ENCODE measurements at places on chromosomes 12 and 14.

GRCh38 chr14:104137297-104138097 lies 890 bp upstream of the KIF26A start:
- DNase-seq: no peak

GRCh38 chr12:115597157-115597712 lies 680.3 kb downstream of the MED13L start:
- DNase-seq: no peak

DNA sequence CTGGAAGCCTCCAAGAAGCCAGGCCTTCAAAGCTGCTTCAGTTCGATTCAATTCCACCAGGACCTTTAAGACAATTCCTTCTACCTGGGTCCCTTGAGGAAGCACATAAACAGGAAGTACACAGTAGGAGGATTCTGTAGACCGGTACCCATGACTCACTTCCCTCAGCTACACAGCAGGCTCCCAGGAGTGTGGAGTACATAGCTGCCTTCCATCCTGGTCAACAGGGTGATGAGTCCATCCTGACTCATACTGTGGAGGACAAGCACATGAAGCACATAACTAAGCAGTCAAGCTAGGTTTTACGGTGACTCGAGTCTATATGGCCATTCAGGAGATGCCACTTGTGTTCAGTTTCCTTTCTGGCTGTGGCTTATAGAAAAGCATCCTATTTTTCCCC lies 197.6 kb upstream of the RBM19 start:
- DNase-seq: no peak

GRCh38 chr14:36477266-36477665 lies 42.8 kb downstream of the NKX2-1 start:
- peak; percentile 55 for DNase-seq

- no peak for DNase-seq
These were observed 686 bp downstream of the B4GALNT1 start for GRCh38 chr12:57632073-57632957.

Data from NCI-H1417 treated with DMSO at 0.1 percent for 48 hours (cell line).